H9 (cell line): ENCODE measurements at places on chromosomes 3 and 15.

- DNase-seq = peak; percentile 52
Observed at GRCh38 chr3:150761831-150762661, 923 bp downstream of the SIAH2 start.

GRCh38 chr3:123067689-123068600, 1.1 kb downstream of the PDIA5 start:
- peak; percentile 76 for DNase-seq

DNA sequence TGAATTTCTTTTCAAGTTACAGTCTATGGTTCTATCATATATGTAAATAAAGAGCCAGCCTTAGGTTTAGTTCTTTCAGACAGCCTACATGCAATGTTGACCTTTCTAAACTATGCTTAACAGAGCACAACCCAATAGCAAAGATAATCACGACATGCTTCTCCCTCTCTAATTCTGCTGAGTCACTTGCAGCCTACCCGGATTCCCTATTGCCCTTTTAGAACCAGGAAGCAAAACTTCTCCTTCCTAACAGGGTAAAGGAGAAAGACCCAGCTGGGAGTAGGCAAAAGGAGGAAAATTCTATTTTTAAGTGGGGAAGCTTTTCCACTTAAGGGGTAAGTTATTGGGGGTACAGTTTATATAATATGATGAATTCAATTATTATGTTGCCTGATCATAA, 79.3 kb downstream of the SLC7A14 start:
- no peak for DNase-seq

- DNase-seq = no peak
Observed at GRCh38 chr3:142987707-142988106, 13.7 kb upstream of the U2SURP start.

GRCh38 chr3:46049093-46049492, 21.8 kb upstream of the XCR1 start:
- no peak for DNase-seq
